Vagina (tissue), 2 donors: ENCODE measurements at places on chromosomes 12 and 14.

GRCh38 chr12:91093341-91093740 lies 18.0 kb downstream of the LUM start:
- DNase-seq = no peak

GRCh38 chr12:77814386-77814785 lies 16.3 kb upstream of the NAV3 start:
- no peak for DNase-seq

- DNase-seq = no peak
Measured at GRCh38 chr14:100018482-100018881, 46.7 kb upstream of the EVL start.

GRCh38 chr12:69908203-69908602 lies 83.2 kb downstream of the MYRFL start:
- no peak for DNase-seq

DNA sequence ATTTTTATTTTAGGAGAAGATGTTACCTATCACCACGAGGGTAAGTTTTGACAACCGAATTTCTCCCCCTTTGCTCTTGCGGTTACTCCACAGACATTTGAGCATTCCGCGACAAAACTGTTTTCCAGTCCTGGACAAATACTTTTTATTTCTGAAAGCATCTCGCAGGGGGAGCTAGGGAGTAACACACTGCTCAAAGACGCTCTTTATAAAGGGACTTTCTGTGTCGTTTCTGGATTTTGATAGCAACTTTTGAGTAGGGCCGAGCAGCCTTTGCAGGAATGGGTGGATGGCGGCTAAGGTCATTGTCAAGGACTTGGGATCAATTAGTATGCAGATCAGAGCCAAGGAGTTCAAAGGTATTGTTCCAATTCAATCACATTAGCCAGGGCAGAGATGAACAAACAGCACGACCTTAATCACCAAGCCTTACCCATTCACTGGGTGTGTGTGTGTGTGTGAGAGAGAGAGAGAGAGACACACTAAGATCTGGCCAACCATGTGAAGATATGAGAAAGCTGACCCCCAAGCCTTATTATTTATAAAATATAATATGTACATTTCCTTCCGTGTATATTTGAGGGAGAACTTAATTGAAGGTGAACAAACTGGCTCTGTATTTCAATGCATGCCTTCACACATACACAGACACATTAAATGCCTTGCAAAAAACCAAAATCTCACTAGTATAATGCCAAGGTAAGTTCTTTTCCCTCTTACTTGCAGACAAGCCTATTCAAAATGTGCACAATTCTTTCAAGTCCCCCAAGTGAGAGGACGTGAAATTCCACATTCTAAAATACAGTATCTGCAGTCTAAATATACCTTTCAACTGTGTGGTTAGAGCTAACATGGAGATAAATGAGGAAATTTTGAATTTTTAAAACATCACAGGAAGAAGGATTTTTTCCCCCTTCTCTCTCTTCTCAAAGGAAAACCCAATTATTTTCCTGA lies 613.8 kb downstream of the VRK1 start:
- no peak for DNase-seq

DNA sequence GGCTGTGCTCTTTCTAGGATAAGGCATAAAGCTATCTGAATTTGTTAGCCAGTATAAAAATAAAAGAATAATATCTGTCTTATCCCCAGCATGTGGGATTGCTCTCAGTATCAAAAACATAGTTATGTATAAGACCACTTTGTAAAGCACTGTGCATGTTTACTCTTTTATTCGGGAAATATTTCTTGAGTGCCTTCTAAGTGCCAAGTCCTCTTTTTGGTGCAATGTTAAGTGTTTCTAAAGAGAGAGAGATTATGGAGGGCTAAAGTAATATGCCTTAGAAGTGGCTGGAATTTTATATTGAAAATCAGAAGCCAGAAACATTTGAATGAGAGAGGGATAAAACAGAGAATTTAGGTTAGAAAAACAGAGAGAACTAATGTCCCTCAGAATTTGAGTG lies 212.0 kb downstream of the ALG10B start:
- no peak for DNase-seq

- no peak for DNase-seq
Measured at GRCh38 chr12:92233346-92234015, 87.8 kb upstream of the BTG1 start.

DNA sequence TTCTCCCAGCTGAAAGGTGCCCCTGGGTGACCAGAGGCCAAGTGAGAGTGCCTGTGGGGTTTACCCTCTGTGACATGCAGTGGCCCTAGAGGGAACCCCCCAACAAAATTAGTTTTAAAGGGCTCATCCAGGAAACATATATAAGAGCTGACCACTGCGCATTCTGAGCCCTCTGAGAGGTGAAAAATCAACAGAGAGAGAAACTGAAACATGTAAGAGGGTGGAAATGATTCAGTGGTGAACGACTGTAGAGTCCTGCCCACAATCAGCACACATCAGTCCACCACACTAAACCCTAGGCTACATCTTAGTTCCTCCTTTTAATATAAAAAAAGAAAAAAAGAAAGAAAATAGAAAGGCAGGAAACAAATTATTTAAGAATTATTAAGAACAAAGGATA lies 21.0 kb upstream of the ACSM4 start:
- DNase-seq = no peak

DNA sequence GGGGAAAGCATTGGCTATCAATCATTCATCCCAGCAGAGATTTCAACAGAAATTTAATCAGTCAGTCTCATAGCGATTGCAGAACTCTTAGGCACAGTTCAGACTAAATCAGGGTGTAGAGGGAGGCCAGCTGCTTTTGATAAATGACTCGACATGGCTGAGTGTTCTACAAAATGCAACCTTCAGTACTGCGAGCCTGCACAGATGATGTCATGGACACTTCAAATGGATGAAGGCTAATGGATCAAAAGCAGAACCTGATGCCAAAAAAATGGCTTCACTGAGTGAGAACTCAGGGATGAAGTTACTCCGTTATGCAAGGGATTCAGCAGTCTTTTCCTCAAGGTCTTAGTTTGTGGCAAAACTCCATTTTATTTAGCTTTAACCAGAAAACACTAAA lies 167.3 kb downstream of the DACT1 start:
- DNase-seq = no peak

DNA sequence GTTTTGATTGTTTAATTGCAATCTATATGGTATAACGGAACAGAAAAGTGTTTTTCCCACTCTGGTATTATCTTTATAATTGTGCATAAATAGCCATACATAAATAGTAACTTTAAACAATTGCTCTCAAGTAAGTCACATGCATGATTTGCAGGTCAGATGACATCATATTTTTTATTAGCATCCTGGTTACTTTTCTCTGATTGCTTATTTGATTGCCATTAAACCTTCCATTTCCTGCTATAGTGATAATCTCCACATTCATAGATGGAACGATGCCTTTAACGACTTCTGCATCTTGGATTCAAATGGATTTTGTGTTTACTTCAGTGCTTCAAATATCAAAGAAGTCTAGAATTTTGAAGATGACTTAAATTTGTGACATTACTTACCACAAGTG lies 3.5 kb upstream of the KLRK1 start:
- DNase-seq = no peak

GRCh38 chr14:55238019-55238680 lies 33.1 kb upstream of the FBXO34 start:
- no peak for DNase-seq

DNA sequence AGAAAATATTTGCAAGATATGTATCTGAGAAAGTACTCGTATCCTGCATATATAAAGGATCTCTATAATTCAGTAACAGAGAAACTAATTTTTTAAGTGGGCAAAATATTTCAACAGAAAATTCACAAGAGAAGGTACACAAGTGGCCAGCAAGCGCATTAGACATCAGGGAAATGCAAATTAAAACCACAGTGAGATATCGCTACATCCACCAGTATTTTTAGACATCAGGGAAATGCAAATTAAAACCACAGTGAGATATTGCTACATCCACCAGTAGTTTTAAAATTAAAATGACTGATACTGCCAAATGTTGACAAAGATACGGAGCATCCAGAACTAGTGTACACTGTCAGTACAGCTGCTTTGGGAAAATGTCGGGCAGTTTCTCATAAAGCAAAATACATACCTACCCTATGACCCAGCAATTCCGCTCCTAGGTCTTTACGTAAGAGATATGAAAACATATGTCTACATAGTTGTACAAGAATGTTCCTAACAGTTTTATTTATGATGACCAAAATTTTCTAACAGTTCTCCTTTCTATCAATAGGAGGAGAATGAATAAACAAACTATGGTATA lies 2.8 kb upstream of the KCNK13 start:
- no peak for DNase-seq

GRCh38 chr12:52651726-52652261 lies at the start of gene KRT2:
TSS of gene KRT2 (minus strand) at chr12:52652211. CDS start at chr12:52652142, 69 bp downstream.
- DNase-seq = no peak

GRCh38 chr12:26416550-26416949 lies 221.2 kb downstream of the SSPN start:
- no peak for DNase-seq

GRCh38 chr12:62632411-62632918 lies 165.8 kb downstream of the MON2 start:
- DNase-seq = no peak

DNA sequence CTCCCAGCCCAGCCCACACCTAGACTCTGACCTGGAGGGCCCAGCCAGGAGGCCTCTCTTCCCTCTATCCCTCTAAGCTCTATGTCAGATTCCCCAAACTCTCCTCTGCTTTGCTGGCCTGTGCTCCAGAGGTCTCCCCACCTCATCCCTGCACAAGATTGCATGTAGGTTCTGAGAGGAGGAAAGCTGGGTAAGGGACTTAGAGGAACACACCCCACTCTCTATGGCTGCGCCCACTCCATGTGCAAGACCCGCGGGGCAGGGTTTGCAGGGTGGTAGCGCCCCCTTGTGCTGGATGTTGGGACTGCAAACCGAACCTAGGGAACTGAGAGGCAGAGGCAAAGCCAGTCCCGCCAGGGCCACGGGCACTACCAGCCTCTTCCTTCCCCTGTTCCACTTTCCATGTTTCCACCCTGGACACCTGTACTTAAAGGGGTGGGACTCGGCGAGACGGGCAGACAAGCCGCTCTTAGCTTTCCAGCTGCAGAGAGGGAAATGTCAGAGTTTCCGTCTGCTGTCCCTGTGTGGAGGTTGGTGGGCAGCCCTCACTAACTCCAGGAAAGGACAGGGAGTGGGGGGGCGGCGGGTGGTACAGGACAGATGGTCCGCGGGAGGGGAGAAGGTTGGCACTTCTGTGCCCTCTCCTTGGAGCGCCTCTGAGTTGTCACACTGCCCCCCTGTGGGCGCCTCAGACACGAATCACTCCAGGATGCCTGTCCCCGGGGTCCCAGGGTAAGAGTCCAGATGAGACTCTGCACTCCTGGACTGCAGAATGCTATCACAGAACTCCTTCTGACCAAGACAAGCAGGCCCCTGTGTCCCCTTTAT lies 16.8 kb downstream of the MMP14 start:
- DNase-seq = no peak

- DNase-seq = no peak
Measured at GRCh38 chr14:106268013-106268727, 741.8 kb downstream of the TMEM121 start.

GRCh38 chr12:105057174-105057573 lies 27.1 kb downstream of the ALDH1L2 start:
- DNase-seq = no peak

- no peak for DNase-seq
Measured at GRCh38 chr12:68137335-68137830, 22.2 kb downstream of the IFNG start.

DNA sequence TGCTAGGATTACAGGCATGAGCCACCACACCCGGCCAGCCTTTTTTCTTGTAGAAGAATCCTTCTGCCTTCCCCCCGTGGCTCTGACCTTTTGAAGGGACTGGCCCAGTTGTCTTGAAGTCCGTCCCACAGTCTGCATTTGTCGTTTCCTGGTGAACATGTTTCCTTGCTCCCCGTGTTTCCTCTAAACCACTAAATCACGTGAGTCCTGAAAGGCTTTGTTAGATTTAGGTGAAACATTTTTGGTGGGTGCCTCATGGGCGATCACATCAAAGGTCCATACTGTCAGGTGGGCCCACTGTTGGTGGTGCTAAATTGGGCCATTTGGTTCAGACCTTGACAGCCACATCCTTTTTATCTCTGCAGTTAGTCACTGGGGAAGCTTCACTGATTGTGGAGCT lies 26.3 kb downstream of the MLXIP start:
- DNase-seq = no peak

GRCh38 chr12:50110762-50111351 lies 1.2 kb upstream of the COX14 start:
- no peak for DNase-seq

GRCh38 chr14:71414631-71415403 lies 507.6 kb downstream of the PCNX1 start:
- DNase-seq = no peak

DNA sequence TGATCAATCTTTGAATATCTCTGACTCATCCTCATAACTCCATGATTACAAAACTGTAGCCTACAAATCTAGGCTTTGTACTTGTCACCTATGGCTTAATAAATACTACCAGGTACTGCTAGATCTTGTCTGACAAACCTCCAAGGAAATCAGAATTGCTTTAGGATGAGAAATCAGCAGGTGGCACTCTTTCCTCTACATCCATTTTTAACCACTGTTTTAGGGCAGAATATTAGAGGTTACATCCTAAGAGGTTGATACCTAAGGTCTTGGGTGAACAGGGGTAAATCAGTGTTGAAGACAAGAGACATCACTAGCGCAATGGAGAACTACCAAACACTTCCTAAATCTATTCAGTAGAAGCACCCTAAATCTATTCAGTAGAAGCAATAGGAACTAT lies 63.1 kb upstream of the SOX5 start:
- DNase-seq = no peak

- no peak for DNase-seq
Measured at GRCh38 chr14:67416810-67417209, 4.8 kb upstream of the PLEK2 start.

DNA sequence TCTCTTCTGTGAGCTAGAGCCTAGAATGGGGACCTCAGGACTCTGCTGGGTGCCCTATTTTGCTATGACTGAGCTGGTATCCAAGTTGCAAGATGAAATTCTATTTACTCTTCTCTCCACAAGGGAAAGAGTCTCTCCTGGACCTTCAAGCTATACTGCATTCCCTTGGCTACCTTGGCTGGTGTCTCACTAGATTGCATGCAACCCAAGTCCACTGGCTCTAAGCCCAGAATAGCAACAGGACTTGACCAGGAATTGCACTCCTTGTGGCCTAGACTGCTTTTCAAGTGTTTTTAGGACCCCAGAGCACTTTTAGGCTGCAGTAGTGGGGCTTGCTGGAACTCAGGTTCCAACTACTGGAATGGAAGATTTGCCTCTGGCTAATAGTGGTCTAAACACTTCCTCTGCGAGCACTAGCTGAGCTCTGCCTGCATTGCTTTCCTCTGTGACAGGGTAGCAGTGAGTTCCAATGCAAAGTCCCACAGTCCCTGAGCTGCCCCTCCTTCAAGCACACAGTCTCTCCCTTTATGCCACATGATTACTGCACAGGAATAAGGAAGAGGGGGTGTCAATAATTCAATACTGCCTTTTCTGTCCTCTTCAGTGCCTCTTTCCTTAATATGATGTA lies 1009.1 kb upstream of the FLRT2 start:
- no peak for DNase-seq
